ENCODE measurements at places on chromosomes 3 and 15. TPM values are rescaled to one million over a fixed set of nuclear protein-coding genes. Genes with fewer than 3 reads are reported as not detected.

Gene BCL6
- total RNA-seq: 28.3 TPM

Gene GP9
- total RNA-seq: not detected

Gene ZNF774
- 10.4 TPM for total RNA-seq

Gene COLQ
- 1.7 TPM for total RNA-seq

Gene HESX1
- total RNA-seq: 0.91 TPM

Gene SERPINI2
- total RNA-seq: not detected

Gene ABHD10
- total RNA-seq: 23.7 TPM

Gene MB21D2
- total RNA-seq: 11.9 TPM

Gene GORASP1
- 58.6 TPM for total RNA-seq

- no peak for DNase-seq
These were observed 478.7 kb downstream of the FHIT start for GRCh38 chr3:60772584-60772983.

DNA sequence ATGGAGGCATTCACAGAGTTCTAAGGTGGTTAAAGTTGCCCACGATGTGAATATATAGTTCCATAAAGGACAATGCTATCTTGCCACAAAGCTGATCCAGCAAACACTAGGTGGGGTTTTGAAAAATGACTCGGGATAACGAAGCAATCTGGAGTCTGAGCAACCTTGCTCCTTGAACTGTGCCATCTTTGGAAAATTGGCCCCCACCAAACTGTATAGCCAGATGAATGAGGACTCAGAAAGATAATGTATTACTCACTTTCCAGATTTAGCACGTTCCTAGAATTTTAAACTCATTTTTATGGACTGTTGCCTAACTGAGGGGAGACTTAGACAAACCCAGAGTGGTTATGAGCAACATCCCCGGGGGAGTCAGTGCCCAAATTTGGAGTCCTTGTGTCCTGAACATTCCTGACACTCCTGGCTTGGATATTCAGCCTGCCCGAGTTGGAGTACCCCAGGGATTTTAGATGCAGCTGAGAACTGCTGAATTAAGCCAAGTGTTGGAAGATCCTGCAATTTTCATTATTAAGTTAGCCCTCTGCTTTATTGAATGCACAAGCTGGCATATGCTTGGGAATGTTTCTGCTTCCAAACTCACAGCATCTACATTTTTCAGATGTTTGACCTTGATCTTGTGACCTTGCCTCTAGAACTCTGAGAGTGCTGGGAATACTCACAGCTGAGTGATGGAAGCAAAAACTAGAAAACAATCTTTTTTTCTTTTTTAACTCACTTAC lies 8.8 kb upstream of the MAGI1 start:
- DNase-seq: no peak

DNA sequence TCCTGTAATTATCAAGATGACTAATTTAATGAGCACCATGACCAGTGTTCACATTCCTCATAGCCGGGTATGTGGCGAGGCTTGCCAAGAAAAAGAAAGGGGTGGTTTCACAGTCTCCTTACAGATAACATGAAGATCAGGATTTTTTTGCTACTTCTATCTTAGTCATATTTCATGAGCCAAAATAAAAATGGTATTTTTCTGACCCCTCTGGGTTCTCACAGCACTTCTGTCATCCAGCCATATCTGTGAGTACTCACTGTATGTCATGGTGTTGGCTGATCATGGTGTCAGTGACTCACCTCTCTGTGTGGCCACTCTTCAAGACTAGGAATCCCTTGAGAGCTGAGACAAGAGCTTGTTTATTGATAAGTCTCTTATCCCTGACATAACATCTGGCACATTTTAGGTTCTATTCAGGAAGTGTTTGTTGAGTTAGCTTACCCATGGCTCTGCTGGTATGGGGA lies 130.5 kb upstream of the LMCD1 start:
- no peak for DNase-seq

DNA sequence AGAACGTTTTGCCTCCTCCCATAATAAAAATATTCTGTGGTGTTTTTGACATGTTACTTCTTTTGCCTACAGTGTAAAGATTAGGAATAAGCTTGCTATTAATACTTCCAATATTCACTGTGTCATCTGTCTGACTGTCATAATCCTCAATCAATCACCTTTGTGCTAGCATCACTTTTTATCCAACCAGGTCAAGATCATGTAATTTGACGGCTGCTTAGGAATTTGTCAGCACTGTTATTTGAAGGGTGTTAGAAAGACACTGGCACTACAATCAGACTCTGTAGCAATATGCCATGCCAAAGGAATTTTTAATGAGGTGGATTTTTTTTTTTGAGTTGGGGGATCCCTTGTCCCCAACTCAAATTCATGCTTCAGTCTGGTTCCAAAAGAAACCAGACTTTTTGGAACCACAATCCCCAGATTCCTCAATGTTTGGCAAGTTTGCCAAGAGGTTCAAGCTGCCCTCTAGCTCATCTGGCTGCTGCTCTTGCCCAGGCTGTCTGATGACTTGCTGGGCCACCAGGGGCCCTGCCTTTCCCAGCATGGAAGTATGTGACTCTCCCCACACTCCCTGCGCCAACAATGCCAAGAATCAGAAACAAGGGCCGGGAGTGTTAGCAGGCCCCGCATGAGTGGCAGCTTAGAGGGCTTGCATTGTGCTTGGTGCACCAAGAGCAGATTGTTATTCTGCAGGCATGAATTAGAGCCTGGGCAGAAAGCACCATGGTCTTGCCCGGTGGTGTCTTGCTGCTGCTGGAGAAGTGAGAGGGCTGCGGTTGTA lies 58.6 kb upstream of the TSC22D2 start:
- DNase-seq: peak; percentile 46

DNA sequence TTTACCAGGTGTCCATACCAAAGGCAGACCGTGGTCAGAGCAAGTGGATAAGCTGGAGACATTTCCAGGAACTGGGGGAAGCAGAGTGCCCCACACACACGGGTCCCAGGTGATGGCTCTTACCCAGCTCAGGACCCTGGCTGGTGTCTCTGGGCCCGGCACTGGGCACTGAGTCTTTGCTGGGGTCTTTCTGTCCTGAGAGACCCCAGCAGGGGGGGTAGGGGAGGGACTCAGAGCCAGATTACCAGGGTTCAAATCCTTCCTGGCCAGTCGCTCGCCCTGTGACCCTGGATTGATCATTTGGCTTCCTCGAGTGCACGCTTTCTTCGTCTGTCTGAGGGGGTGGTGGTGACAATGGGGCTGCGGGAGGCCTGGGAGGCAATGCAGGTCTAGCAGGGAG lies 95.7 kb downstream of the PLXNA1 start:
- DNase-seq: no peak

GRCh38 chr3:103169289-103169688 lies 734.5 kb downstream of the ZPLD1 start:
- DNase-seq: no peak

- no peak for DNase-seq
These were observed 7.7 kb downstream of the ITPKA start for GRCh38 chr15:41501191-41501917.

GRCh38 chr3:189003410-189003809 lies 168.4 kb upstream of the TPRG1 start:
- no peak for DNase-seq

- no peak for DNase-seq
These were observed 22.6 kb upstream of the SLC6A6 start for GRCh38 chr3:14379843-14380242.

DNA sequence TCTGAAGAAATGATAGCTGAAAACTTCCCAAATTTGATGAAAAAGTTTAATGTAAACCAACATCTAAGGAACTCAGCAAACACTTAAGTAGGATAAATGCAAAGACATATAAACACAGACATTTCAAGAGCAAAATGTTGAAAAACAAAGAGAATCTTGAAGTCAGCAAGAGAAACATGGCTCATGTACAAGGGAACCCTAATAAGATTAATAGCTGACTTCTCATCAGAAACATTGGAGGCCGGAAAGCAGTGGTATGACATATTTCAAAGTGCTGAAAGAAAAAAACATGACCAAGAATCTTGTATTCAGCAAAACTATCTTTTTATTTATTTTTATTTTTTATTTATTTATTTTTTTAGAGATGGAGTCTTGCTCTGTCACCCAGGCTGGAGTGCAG lies 10.6 kb upstream of the PRKCI start:
- DNase-seq: no peak

DNA sequence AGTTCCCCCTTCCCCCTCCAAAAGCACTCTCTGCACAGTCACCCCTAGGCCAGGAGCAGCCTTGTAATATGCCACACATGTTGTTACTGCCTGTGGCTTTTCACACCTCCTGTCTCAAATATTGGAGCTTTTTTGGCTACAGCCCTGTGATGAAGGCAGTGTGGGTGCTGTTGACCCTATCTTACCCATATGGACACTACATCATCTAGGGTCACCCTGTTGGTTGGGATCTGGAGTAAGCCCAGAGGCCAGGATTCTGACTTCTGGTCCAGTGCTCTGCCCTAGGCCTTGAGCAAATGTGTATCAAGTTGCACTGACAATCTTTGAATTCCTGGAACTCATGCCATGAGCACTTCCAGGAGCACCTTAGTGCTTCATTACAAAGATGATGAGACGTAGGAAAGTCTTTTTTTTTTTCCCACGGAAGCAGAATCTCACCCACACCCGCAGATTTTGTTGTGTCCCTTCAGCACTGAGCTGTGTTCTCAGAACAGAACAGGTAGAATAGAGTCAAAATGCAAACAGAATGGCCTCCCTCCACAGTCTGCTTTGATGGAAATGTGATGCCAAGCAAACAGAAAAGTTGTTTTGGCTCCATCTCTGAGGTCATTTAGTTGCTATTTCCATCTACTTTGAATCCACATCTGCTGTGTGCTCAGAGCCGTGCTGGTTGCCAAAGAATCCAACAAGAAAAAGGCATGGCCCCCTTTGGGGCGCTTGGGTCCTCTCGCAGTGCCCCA lies 49.6 kb downstream of the SMAD3 start:
- DNase-seq: no peak

DNA sequence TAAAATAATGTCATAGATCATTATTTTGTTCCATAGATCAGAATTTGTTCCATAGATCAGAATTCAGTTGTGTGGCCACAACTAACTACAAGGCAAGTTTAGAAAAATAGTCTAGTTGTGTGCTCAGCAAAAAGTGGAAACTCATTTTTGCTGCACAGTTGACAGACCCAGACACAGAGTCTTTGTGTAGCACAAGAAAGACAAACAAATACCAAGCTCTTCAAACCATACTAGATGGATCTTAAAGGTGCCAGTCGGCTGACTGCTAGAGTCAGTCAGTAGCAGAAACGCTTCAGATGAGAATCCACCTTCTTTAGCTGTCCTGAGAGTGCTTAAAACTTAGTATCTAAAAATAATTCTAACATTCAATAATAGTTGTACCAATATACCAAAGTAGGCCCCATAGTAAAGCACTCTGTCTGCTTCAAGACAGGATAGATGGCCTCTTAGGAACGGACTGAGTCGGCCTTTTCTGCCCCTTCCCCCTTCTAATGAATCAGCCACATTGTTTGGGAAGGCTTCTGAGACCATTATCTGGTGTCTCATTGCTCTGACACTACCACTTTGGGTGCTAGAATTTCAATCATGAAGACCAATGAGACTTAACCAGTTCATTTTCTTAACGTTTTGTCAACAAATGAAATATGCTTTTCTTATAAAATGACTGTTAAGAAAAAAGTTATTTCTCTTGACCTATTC lies 27.7 kb upstream of the SLC4A7 start:
- DNase-seq: no peak

GRCh38 chr3:58496206-58496857 lies 4.4 kb downstream of the KCTD6 start:
- DNase-seq: no peak

DNA sequence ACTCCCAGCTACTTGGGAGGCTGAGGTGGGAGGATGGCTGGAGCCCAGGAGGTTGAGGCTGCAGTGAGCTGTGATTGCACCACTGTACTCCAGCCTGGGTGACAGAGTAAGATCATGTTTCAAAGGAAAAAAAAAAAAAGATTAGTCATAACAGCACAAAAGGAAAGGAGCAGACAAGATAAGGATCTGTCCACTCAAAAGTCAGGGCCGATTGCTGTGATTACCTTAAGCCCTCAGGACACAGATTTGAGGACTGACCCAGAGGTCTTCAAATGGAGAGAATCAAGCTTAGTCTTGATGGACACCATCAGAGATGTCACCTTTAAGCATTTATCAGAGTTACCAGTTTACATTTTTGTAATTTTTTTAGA lies 23.9 kb upstream of the HEG1 start:
- DNase-seq: no peak

DNA sequence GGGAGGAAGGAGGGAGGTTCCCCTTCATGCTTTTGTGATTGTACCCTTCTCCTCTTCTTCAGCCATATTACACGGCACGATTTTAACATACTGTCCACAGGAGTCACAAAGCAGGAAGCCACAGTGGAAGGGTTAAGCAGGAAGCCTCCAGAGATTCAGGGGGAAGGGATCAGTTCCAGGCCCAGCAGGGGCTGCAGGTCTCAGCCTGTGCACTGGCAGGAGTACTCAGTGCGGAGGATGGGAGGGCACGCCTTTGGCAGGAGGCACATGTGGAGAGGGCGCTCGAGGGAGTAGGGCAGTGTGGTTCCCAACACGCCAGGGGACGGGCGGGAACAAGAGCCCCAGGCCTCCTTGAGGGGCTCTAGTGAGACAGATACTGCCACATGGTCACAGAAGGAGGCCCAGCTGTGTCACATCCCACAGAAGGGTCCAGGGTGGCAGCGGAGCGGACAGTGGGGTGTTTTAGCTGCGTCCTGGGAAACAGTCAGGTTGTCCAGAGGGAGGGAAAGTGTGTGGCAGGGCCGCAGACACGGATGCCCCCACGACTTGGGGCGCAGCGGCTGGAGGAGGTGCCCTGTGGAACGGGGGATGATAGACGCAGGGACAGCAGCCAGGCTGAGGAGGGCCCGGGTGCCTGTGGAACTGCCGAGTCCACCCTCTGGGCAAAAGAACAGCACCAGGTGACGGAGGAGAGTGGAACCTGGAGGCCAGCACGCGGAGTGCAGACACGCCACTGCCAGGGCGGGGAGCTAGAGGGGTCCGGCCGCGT lies 77.5 kb downstream of the CHSY1 start:
- DNase-seq: no peak

DNA sequence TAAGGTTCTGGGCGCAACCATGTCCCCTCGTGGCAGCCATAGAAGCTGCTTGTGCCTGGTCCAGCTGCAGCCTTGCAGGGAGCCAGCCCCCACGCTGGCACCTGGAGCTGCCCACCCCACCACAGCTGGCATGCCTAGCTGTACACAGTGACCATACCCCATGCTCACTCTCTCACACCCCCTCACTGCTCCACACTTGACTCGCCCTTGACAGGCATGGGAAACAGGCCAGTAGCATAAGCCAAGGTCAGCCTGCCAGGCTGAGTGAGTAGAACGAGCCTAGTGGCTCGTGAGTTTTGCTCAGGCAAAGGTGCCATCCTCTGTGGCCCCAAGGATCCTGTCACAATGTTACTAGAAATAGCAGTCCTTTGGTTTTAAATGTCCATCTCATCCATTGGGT lies 52.7 kb upstream of the CADM2 start:
- no peak for DNase-seq

DNA sequence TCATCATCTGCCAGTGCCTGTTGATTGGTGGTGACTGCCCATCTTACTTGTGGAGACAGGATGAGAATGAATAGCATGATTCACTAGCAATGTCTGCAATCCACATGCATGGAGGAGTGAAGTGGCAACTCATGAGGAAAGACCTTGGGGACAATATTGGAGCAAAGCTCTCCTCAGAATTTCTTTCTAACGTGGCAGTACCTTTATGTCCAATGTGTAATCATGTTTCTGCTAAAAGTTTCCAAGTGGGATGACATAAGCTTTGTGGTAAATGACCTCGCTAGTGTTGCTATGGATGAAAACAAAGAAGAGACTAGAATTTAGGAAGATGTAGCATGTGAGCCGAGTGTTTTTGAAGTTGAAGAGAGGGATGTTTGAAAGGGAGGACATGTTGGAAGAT lies 117.8 kb downstream of the CPNE4 start:
- no peak for DNase-seq

Measured in Calu3 (cell line).